ENCODE measurements at places on chromosomes 4 and X.
A peak's percentile ranks its signal among the peaks of the same experiment; 100 is the strongest.

DNA sequence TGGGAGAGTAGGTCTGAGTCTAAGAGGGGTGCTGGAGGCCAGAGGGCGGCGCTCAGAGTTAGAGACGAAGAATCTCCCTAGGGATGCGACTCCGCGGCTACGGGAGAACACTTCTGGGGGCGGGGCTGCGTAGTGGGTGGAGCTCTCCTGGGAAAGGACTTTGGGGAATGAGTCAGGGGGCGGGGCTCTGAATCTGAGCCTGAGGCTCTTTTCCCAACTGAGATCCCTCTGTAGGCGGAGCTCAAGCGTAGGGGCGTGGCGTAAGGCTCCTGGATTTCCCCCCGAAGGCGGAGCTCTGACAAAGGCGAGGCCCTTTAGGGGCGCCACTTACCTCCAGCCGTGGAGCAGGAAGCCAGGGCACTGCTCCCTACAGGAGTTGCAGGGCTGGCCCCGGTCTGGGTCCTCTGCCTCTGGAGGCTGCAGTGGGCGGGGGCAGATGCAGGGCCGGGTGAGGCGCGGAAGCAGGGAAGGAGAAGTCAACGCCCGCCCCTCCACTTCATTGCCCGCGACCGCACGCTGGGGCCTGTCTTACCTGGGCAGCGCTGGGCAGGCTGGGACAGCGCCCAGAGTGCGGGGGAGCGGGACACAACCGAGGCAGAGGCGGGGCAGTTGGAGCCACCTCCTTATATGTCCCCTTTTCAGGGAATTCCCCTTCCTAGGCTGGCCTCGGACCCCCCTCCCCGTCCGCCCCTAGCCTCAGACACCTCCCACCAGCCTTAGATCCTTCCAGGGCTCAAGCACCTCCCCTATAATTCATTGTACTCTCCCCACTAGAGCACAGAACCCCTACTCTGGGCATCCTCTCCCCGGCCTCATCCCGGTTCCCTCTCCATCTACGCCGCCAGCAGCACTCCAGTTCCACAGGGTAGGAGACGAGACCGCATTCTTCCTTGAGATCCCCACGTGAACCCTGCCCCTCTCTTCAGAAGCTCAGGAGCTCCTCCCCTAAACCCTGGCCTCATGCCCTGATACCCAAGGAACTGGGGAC is 1.6 kb downstream of the PRICKLE3 start:
- peak; percentile 61 for DNase-seq

DNA sequence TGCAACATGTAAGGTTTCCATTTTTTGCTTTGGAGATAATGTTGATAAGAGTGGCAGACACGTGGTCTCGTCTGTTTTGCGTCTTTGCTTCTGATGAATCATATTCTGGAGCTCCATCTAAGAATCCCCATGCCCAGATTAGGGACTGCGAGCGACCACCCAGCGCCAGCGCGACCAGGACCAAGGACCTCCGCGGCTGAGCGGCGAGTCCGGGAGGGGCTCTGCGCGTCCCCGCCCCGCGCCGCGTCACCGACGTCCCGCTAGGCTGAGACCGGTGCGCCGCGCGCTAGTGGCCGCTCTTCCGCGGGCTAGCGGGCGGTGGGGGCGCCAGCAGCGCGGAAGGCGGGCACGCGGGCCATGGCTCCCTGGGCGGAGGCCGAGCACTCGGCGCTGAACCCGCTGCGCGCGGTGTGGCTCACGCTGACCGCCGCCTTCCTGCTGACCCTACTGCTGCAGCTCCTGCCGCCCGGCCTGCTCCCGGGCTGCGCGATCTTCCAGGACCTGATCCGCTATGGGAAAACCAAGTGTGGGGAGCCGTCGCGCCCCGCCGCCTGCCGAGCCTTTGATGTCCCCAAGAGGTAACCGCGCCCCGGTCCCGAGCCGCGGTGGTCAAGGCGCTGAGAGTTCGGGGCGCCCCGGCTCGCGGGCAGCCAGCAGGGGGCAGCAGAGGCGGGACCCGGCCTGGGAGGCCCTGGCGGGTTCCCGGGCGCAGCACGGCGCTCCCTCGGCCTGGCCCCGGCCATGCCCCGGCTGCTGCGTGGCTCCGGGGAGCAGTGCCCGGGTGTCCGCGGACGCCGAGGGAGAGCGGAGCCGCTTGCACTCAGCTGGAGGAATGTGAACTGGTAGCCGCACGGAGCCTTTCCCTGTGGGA is at the start of gene SRD5A3:
Gene SRD5A3 (plus strand): TSS at position 263 of the 871 bp plus-strand sequence. CDS start 95 bp downstream, at position 358.
- DNase-seq = peak; percentile 58

DNA sequence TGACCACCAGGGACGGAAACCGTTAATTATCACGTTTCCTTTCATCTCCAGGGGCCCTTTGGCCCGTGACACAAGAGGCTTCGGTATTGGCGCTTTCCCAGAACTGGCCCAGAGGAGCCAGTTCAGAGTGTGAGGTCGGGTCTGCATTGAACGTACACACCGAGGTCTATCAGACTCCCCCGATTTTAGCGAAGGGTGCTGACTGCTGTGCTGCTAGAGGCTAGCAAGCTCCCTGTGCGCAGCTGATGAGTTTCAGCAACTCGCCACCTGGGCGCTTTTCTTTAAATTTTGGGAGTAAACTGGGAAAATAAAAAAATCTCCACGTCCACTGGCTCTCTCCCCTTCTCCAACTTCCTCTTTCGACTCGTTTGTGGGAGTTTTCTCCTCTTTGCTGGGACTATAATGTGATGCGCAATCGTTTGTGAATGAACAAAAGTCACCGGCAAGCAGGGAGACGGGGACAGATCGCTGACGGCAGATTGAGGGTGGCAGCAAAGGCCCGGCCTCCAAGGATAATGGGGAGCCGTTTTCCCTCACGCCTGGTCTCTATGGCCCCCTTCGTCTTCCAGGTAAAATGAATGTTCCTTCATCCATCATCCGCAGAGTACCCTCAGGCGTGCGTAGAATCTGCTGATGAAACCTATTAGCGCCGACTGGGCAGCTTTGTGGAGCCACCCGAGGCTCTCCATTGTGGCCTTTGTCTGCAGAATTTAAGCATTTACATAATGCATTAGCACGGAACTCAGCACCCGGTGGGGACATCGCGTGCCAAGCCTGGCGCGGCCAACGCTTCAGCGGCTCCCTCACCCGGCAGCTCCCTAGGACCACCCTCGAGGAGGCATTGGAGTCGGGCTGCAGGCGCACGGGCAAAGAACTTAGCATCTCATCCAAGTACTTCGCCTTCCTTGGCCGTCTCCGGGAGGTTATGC is 1.6 kb upstream of the LRAT start:
- no peak for DNase-seq

- DNase-seq = no peak
These were observed 9.5 kb downstream of the DOK7 start for GRCh38 chr4:3472411-3473141.

GRCh38 chr4:40055863-40056715 is 561 bp upstream of the N4BP2 start:
- DNase-seq = peak; percentile 49

GRCh38 chr4:25857403-25857802 is 5.4 kb downstream of the SEL1L3 start:
- no peak for DNase-seq

DNA sequence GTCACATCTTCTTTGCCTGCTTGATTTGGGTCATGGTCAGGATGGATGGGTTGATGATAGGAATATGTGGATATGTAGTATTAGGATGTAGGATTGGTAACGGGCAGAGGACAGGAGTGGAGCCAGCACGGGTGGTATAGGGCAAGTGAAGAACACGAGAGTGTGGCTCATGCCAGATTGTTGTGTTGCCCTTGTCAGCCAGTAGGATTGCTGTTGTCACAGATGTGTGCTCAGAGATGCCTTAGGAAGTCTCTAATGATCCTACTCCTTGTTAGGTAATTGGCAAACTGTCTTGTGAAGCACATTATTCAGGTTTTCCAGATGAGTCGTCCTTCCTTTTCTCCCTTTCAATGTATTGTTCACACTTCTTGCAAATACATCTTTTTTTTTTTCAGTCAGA is 5.5 kb downstream of the ATP10D start:
- DNase-seq = no peak

DNA sequence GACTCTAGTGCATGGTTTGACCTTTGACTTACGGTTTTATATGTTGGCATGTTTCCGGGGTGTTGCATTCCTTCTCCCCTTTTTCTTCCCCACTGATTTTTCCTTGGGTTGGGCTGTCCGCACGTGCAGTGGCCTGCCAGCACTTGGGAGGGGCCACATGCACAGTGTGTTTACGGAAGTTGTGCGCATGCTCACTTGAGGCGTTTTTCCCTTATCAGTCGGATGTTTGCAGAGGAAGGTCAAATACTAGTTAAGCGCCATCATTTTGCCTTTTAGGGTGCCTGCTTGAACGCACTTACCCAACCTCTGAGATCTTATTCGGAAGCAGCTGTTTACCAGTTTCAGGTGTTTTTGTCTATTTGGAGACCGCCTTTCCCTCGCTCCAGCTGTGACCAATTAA is 653.9 kb upstream of the AADAT start:
- no peak for DNase-seq

DNA sequence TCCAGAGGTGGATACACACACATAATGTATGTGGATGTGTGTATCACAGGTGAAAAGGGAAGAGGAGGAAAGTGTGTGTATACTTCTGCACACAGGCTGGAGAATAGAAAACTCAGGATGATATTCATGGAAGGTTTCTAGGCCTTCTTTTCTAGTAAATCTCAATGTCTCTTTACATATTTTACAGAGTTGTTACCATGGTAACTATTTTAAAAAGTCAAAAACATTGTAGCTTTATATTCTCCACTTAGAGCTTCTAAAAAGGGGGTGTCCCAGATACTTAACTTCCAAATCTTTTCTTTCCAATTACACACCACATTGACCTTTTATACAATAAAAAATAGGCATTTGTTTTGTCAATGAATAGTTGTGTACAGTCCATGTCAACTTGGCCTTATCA is 604.8 kb upstream of the LCORL start:
- no peak for DNase-seq

- DNase-seq = no peak
These were observed 674 bp downstream of the SH3D19 start for GRCh38 chr4:151324752-151325110.

DNA sequence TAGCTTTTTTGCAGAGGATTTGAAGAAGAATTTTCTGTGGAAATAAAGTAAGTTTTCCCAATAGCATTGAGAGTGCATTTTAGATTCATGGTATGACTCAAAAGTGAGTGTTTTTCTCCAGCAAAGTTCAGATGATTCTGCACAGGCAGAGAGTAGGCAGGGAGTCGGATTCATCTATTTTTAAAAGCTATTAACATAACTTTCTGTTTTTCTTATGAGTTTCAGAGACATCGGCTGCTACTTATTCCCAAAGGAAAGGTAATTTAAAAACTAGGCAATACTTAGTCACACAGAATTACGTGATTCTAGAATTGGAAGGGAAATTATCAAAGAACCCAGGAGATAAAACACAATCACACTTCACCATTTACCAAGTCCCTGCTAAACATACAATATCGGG is 4.4 kb downstream of the CCDC110 start:
- DNase-seq = no peak

DNA sequence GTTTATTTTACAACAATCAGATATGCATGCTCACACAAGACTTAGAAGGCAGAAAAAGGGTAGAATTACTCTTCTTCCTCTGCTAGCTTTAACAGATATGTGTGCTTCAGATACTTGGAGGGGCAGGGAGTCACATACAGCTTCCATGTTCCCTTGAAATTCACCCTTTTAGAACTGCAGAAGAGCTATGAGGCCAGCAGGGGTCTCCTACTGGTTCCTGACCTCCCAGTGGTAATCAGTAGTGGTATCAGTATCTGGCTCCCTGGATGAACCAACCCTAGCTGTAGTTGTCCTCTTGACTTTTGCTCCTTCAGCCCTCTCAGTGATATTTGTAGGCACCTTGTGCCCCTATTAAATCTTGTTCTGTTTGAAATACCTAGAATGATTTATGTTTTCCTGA is 81.5 kb downstream of the RCHY1 start:
- no peak for DNase-seq

GRCh38 chr4:109383823-109384222 is 49.8 kb upstream of the SEC24B start:
- no peak for DNase-seq

DNA sequence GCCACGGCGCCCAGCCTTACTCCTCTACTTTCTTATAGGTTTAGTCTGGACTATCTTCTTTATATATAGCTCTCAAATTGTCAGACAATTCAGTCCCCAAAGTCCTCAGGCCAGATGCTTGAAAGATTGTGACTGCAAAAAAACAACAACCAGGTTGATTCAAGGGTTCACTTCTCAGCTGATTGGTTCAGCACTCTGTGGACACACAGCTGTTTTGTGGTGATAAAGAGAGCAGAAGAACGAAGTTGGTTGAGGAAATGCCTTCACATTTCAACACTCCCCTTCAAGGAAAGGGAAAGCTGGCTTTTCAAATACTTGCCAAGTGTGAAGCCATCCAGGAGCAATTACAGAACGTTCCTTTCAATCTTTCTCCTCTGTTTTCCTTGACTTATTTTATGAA is 166.8 kb downstream of the SHROOM3 start:
- DNase-seq = no peak

DNA sequence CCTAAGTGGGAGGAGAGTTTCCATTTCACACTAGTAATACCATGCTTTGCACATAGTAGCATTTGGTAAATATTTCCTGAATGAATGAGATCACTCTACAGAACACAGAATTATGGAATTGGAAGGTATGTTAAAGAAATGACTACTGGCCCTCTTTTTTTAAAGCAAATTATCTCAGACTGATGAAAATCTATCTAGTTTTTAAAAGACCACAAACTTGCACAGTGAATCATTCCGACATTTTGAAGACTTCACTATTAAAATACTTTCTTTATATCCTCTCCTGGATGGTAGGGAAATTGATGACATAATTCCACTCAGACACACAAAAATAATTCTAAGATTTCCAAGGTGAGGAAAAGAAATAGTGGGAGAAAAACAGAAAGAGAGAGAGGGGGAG is 68.4 kb upstream of the ETNPPL start:
- no peak for DNase-seq

- no peak for DNase-seq
These were observed 36.6 kb upstream of the CDKN2AIP start for GRCh38 chr4:183407635-183408464.

GRCh38 chr4:175789647-175790046 is 22.4 kb downstream of the GPM6A start:
- no peak for DNase-seq

- DNase-seq = no peak
These were observed 72.0 kb downstream of the FRMPD4 start for GRCh38 chrX:12210196-12210815.

DNA sequence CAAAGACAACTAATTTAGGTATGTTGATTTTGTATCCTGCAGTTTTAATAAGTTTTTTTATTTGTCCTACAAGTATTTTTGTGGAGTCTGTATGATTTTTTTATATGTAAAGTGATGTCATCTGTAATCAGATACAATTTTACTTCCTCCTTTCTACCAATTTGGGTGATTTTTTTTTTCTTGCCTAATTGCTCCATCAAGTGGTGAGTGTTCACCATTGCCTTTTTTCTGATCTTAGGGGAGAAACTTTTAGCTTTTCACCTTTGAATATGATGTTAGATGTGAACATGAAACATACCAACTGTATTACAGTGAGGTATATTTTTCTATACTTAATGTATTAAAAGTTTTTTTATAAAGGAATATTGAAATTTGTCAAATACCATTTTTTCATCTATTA is 362.3 kb downstream of the PABPC4L start:
- DNase-seq = no peak

GRCh38 chrX:84729809-84730208 is 227.6 kb upstream of the HDX start:
- no peak for DNase-seq

- DNase-seq = no peak
These were observed 147.2 kb downstream of the AFF2 start for GRCh38 chrX:148647651-148648050.
